ENCODE measurements at places on chromosomes 6 and 20.

GRCh38 chr6:166408936-166409755 is 26.4 kb upstream of the MPC1 start:
- DNase-seq: peak; percentile 48

- DNase-seq: no peak
Measured at GRCh38 chr6:159430323-159430722, 261.1 kb downstream of the FNDC1 start.

DNA sequence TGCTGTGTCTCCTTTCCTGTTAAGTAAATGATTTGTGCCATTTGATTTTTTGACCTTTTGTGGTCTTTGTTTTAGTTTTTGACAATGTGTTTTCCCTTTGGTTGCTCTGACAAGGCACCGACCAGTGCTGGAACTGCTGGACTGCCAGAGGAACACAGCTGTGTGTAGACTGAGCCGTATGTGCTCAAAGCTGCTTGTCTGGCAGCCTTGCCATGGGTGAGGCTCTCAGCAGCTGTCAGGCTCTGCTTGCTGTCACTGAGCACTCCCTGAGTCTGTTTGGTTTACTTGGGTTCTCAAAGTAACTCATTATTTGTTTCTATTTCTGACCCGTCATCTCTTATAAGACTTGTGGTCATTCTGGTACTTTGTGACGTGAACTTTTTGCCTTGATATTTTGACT is 15.1 kb upstream of the SNRPB start:
- DNase-seq: no peak

DNA sequence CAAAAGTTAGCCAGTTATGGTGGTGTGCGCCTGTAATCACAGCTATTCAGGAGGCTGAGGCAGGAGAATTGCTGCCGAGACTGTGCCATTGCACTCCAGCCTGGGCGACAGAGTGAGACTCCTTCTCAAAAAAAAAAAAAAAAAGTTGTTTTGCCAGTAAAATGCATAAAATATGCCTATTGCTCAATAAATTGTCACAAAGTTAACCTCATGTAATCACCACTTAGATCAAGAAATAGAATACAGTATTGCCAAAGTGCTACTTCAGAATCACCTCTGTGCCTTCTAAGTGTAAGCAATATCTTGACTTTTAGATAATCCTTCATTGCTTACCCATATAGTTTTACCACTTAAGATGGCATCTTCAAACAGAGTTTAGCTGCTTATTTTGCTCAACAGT is 80.7 kb downstream of the TRMT11 start:
- no peak for DNase-seq

DNA sequence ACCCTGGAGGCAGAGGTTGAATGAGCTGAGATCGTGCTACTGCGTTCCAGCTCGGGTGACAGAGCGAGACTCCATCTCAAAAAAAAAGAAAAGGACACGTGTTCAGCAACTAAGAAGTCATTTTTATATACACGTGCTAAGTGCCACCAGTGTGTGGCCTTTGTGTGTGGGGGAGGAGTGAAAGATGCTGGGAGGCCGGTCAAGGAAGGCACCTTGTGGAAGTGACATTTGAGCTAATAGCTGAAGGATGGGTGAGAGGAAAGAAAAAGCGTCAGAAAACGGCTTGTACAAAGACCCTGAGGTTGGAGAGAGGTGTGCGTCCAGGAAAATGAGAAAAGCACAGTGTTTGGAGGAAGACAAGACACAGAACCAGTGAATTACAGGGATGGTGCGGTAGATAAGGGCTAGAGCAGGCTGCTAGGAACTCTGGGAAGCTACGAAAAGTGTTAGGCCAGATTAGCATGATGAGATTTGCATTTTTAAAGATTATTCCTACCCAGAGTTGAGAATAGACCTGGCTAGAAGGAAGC is 11.6 kb downstream of the RREB1 start:
- no peak for DNase-seq

DNA sequence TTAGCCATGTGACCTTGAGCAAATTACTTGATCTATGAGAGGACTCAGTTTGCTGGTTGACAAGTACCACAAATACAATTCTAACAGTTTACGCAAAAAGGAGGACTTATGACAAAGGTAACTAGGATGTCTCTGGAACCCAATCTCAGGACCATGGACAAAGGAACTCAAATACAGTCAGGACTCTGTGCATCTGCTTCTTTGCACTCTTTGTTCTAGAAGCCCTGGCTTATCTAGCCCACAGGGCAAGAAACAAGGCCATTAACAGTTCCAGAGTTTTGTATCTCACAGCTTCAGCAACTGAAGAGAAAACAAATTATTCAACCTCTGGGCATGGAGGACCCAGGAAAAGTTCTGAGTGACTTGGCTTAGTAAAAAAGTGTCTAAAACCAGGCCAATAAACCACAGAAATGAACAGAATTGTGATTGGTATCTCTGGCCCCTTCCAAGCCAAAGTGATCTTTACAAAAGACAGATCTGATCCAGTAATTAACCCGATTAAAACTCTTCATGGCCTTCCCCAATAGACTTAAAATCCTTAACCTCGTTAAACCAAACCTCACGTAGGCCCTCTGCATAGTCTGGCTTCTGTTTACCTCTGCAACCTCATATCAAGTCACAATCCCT is 5.9 kb downstream of the WASF1 start:
- DNase-seq: no peak

- no peak for DNase-seq
Measured at GRCh38 chr20:15603978-15604805, 969.1 kb downstream of the KIF16B start.
